ENCODE measurements at places on chromosomes 2 and 18.

- DNase-seq: no peak
These were observed 43.2 kb upstream of the GULP1 start for GRCh38 chr2:188248513-188248912.

DNA sequence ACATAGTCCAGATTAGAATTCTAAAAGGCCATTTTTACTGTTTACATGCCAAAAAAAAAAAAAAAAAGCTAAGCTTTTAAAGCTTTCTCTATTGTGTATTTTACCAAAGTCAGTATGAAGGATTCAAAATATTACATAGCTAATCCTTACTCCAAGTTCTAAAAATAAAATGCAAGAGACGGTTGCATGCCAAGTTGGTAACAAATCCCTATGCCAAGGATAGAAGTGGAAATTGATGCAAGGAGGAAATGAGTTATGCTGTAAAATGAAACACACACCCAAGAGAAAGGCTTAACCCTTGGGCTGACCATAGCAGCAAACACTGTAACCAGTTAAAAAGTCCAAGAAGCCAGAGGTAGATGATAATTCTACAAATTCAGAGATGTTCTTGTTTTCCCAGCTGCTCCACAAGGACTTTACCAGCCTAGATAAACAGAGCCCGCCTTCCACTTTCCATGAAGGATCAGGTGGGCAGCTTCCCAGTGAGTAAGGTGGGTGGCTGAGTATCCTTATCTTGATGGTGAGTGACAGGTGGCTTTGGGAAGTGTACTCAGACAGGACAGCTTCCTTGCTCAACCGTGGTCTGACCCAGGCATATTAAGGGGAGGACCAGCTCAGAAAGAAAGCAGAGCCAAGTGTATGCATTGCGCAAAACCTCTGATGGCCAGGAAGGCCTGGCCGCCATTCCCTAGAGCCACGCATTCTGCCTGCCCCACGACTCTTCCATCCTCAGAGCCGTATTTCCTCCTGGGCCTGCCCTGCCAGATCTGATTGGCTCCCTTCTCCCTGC is 34.4 kb downstream of the ATP8B1 start:
- DNase-seq: no peak

GRCh38 chr2:213740453-213740852 is 456.2 kb downstream of the SPAG16 start:
- no peak for DNase-seq

GRCh38 chr2:44836174-44836573 is 105.3 kb upstream of the SIX3 start:
- peak; percentile 47 for DNase-seq

DNA sequence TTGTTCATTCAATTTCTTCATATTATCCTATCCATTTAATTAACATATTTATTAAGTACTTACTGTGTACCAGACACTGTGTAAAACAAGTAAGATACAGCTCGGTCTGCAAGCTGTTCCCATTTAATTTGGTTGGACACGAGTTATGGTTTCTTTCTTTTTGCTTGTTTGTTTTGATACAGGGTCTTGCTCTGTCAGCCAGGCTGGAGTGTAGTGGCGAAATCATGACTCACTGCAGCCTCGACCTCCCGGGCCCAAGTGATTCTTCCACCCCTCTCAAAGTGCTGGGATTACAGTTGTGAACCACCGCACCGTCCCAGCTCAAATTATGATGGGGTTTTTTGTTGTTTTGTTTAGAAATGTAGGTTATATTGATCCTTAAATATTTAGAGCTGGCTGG is 9.0 kb downstream of the CYBRD1 start:
- no peak for DNase-seq

DNA sequence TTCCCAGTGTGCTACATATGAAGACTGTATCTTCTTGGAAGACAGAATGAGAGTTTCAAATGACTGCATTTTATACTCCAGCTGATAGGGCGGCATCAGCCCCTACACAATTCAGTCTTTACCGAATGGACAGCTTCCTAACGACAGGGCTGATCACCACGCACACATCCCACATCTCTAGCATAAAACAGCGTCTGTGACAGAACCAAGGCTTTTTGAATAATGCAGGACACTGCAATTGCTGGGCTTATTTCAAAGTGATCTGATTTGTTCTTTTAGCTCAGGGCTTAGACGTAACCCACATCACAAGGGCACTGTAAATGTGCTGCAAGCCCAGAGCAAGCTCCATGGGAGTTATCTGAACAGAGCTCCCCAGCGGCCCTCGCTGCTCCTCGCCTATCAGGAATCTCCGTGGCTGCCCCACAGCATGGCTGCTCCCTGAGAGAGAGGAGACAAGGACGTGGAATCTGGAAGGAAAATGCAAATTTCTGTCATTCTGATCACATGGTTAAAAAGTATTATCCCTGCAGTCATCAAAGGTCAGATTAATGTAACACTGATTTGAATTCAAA is 158.5 kb upstream of the ALKAL2 start:
- DNase-seq: no peak

- no peak for DNase-seq
These were observed 13.0 kb downstream of the RRM2 start for GRCh38 chr2:10135296-10136089.

DNA sequence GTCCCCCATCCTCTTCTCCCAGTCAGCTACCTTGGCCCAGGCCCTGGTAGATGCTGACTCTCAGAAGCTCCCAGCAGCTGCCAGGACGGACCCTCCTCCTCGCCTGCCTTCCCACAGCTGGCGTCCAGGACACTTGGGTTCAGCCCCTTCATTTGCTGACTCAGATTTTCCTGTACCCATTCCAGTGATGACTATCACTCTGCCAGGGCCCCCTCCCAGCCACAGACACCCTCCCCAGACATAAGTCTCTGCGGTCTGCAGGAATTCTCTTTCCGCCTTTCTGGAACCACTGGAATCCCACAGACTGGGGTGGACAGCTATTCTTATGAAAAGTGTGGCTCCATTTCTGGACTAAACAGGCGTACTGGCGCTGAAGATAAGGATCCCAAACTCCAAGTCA is 260.3 kb upstream of the EPAS1 start:
- DNase-seq: no peak

- DNase-seq: no peak
These were observed 263.8 kb upstream of the CDH19 start for GRCh38 chr18:66867653-66868052.
